HT1080 (cell line): ENCODE measurements at places on chromosomes 11 and 22. TPM values are rescaled to one million over a fixed set of nuclear protein-coding genes. Genes with fewer than 3 reads are reported as not detected.

DNA sequence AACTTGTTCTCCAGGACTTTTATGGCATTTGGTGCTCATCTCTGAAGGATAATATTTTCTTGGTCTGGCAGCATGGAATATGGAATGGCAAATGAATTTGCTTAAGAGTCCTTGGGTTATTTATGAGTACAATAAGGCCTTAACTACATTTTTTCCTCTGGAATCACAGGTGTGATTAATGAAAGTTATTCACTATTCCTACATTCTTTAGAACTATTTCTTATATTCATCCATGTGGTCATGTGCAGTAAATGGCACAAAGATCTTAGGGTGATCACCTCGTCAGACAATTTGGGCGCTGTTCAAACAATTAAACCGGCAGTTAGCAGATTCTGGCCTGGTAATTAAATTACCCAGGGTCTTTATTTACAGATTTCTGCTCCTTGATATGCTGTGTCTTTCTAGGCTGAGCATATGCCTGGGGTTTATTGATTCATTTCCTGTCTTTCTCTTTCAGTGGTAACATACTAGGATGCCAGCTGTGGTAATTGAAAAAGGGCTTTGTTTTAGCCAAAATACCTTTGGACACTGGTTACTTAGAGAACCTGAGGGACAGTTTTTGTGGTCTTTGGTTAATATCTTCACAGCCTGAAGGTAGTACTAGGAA, 31.6 kb downstream of the SIK2 start:
- DNase-seq: peak; percentile 93

DNA sequence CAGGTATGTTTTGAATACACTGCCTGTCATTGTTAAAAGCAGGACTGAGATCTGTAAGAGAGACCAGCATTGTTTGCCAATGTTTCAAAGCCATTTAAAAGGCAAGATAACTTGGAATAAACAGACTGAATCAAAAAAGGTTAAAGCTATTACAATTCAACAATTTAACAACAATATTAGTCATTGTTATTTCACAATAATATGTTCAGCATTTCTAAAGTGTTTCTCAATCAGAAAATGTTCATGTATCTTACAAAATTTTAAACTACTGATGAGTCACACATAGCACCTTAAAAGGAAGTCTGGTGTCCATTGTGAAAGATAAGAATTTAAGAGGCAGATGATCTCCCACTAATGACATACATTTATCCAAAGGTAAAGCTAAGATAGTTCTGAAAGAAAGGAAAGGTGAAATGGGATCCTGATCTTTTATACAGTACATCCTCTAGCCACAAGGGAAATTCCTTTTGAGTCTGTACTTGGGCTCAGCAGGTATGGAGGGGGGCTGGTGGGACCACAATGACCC, 79.7 kb downstream of the MAML2 start:
- peak; percentile 60 for DNase-seq

DNA sequence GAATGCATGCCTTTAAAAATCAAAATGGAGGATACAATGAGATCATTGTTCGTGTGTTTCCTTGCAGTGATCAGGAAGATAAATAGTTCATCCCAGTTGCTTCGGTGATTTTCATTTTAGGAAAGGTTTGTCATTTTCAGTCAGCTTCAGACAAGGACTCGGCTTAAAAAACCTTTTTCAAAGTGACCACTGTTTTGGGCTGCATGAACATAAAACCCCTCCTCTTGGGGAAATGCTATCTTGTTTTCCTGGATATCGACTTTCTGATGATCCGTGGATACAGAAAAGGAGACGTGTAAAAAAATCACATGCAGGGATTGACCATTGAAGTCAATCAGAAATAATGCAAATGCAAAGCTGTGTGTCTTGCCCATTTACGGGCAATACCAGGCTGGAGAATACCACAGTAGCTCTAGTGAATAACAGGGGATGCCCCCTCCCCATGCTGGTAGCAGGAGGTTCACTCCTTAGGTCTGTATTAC, 146.8 kb downstream of the MAML2 start:
- no peak for DNase-seq

GRCh38 chr11:49405743-49406142, 197.3 kb upstream of the FOLH1 start:
- DNase-seq: no peak

DNA sequence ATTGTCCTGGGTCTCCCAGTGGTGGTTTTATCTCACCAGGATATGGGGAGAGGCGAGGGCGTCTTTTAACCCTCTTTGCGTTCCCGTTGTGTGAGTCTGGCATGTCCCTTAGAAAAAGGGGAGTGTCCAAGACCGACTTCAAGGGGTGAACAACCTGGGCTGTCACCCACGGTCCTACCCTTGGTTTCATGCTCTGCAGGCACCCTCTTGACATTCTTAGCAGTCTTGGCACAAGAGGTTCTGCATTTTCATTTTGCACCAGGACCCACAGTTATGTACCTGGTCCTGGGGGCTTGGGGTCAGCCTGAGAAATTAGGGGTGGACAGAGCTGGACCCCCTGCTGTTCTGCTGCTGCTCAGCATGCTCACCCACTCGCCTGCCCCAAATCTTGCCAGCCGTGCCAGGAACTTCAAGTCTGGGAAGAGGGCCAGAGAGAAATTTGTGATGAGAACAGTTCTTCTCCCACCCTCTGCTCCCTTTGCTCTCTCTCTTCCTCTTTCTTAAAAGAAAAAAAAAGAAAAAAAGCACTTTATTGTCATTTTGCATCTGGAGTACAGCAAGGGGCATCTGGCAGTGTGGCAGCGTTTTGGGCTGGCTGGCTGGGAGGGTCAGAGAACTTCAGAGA, 471.2 kb downstream of the MIAT start:
- no peak for DNase-seq

GRCh38 chr22:36325154-36326031, 62.4 kb downstream of the MYH9 start:
- DNase-seq: no peak

DNA sequence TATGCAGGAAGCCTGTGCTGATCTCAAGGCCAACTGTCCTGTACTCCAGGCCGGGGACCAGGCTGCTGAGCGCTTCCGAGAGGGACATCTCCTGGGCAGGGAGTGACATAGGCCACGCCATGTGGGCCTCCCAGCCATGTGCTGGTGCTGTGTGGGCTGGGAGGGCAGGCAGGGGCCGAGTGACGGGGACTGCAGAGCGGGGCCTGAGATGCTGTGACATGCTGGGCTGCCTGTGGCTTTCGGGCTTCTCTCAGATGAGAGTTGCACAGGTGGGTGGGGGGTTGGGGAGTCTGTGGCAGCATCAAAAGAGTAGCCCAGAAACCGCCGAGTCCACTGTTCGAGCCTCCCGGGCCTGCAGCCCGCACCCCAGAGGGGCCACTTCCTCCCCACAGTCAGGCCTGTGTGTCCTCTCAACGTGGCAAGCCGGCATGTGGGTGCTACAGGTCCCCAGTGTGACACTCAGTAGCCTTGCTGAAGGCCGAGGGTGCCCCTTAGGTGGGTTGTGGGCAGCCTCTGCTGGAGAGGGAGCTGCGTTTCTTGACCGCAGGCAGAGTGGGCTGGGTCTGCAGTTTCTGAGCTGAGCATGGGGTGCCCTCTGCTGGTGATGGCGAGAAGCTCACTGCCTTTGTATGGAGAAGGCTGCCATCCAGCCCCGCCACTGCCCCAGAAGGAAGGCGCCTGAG, 101.2 kb downstream of the BCR start:
- peak; percentile 84 for DNase-seq

DNA sequence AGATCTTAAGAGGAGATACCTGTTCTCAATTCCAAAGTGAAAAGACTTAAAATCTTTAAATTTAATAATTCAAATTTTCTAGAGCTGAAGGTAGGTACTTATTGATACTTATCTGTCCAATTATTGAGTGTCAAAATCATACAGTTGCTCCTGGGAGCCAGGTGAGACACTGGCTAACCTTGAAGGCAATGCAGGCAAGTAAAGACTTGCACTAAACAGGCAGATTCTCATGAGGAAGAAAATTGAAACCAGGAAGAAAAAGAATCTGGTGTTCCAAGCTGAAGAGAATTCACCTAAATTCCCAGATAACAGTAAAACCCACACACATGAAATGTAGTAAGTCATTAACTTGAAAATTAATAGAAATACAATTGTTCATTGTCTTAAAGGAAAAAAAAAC, 30.3 kb downstream of the VSIG10L2 start:
- no peak for DNase-seq

- DNase-seq: no peak
Measured at GRCh38 chr11:94279996-94280395, 24.4 kb upstream of the IZUMO1R start.

DNA sequence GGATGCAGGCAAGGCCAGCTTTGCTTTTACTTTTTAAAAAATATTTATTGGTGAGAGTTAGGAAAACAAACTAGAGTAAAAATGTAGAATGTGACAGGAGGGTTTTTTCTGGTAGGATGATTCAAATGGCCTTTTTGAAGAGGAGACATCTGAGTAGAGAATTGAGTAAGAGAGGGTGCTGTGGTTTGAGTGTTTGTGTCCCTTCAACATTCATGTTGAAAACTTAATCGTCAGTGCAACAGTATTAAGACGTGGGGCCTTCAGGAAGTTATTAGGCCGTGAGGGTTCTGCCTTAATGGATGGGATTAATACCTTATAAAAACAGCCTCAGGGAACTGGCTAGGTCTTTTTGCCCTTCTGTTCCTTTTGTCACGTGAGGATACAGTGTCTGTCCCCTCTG, 288.8 kb upstream of the C11orf87 start:
- DNase-seq: no peak

DNA sequence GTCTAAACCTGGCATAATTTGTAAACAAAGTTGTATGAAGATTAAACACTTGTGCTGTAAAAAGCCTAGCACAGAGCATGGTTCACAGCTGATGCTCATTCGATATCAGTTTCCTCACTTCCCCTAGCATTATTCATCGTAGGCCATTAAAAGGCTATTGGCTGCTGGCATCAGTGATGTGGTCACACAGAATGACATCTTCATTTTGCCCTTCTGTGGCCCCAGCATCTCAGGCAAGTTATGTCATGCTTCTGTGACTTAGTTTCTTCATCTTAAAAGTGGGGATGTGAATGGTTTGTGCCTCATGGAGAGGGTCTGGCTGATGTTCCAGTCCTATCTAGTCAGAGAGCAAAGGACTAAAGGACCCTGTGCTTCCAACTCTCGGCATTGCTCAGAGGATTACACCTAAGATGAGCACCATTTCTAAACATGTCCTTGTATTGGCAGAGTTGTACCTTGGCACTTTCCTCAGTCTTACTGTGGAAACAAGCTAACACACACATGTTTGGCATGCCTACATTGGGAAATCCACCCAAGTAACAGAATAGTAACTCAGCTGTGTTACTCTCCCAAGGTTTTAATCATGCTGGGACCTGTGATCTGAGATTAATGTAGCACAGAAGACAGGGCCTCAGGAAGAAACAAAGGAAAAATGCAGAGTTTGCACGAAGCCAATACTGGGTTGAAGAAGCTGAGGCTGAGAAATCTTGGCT, 83.5 kb upstream of the OR9Q1 start:
- DNase-seq: no peak

DNA sequence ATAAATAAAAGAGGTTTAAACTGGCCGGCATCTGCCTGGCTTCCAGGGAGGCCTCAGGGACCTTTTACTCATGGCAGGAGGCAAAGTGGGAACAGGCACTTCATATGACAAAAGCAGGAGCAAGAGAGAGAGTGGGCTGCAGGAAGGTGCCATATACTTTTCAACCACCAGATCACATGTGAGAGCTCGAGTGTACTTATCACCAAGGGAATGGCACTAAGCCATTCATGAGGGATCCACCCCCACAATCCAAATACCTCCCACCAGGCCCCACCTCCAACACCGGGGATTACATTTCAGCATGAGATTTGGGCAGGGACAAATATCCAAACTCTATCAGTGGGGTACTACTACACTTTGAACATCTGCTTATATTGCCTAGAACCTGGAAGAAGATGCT, 126.5 kb downstream of the PARVA start:
- DNase-seq: no peak

DNA sequence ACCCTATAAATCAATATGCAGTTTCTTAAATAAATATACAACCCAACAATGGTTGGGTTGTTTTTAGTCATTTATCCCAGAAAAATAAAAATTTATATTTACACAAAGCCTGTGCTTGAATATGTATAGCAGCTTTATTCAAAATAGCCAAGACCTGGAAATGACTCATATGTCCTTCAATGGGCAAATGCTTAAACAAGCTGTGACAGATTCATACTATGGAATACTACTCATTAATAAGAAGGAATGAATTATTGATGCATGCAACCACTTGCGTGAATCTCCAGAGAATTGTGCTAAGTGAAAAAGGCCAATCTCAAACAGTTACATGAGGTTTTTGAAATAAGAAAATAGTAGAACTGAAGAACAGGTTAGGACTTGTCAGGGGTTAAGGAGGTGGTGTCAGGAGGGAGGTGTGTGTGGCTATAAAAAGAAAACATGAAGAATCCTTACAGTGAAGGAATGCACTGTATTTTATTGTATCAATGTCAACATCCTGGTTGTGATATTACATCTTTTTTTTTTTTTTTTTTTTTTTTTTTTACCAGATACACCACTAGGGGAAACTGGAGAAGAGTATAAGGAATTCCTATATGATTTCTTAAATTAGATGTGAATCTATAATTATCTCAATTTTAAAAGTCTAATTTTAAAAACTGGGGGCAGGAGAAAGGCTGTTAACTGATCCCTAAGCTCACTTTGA, 82.4 kb upstream of the CD44 start:
- DNase-seq: no peak

GRCh38 chr11:74090701-74091100, 80.1 kb downstream of the C2CD3 start:
- peak; percentile 5 for DNase-seq

GRCh38 chr11:75402002-75402773, 2.9 kb downstream of the RPS3 start:
- DNase-seq: no peak

DNA sequence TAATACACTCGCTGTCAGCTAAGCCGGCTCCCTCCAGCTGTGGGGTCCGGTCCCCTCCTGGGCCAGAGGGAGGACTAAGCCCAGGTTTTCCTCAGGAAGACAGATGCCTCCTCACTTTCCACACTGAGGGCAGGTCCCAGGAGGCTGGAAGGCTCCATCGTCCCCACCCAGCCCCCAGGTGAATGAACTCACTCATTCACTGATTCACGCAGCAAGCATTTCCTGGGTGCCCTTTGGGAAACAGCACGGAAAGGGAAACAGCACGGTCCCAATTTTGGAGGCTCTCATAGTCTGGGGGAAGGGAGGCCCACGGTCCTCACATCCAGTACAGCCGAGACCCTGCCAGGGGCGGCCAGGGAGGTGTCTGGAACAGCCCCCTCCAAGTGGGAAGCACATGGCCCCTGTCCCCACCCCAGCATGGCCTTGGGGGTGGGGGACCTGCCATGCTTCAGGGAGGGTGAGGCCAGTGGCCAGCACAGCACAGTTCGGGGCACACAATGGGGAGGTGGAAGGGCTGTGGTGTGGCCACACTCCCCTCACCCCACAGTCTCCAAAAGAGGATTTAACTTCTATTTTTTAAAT, 9.3 kb upstream of the TH start:
- no peak for DNase-seq

- no peak for DNase-seq
Measured at GRCh38 chr11:120390585-120390922, 54.3 kb downstream of the ARHGEF12 start.

The OR52I2 gene
- not detected in 2 replicates for total RNA-seq

The NCR3LG1 gene
- total RNA-seq: 0.27 and 0.53 TPM in 2 replicates

The OTOG gene
- total RNA-seq: not detected in 2 replicates

The KCTD14 gene
- 15.0 and 20.1 TPM in 2 replicates for total RNA-seq

The EXPH5 gene
- 1.2 and 1.7 TPM in 2 replicates for total RNA-seq

The DBX1 gene
- total RNA-seq: not detected in 2 replicates

The FGF4 gene
- total RNA-seq: not detected in 2 replicates

The MRGPRX4 gene
- 2.7 and 3.9 TPM in 2 replicates for total RNA-seq

The SPON1 gene
- total RNA-seq: not detected in 2 replicates
